ENCODE measurements at places on chromosomes 12 and 14. TPM values are rescaled to one million over a fixed set of nuclear protein-coding genes. Genes with fewer than 3 reads are reported as not detected.

Gene GPN3
- 31.0 TPM for total RNA-seq

Gene TMEM30B
- 13.0 TPM for total RNA-seq

Gene ADCY4
- 0.23 TPM for total RNA-seq

Gene RHEBL1
- total RNA-seq = 3.9 TPM

Gene COQ10A
- total RNA-seq = 4.8 TPM

Gene ATN1
- total RNA-seq = 17.5 TPM

Gene RNASE7
- 5.5 TPM for total RNA-seq

Gene TAS2R20
- 0.08 TPM for total RNA-seq

Data from hair follicular keratinocyte (primary cell).